NCI-H2171 treated with DMSO at 0.1 percent for 48 hours (cell line): ENCODE measurements at places on chromosomes 1 and 21.

- no peak for DNase-seq
Measured at GRCh38 chr1:30451532-30452125, 271.8 kb downstream of the MATN1 start.

- no peak for DNase-seq
Measured at GRCh38 chr1:59541161-59541560, 244.3 kb downstream of the FGGY start.

- no peak for DNase-seq
Measured at GRCh38 chr21:28356422-28356821, 636.3 kb downstream of the LTN1 start.

GRCh38 chr1:208523007-208523406, 278.8 kb upstream of the PLXNA2 start:
- no peak for DNase-seq
